Testis (tissue), 5 donors: ENCODE measurements at places on chromosomes 16 and 17. TPM values are rescaled to one million over a fixed set of nuclear protein-coding genes. Genes with fewer than 3 reads are reported as not detected.

The BRICD5 gene
- 25.1 TPM for polyA plus RNA-seq

The CBX4 gene
- 11.5 TPM for polyA plus RNA-seq

The KIFC3 gene
- 105 TPM for polyA plus RNA-seq

The CCR7 gene
- 1.5 TPM for polyA plus RNA-seq

The HID1 gene
- 18.6 TPM for polyA plus RNA-seq

The PRSS53 gene
- polyA plus RNA-seq: 1.1 TPM

The OR3A2 gene
- 5.3 TPM for polyA plus RNA-seq

The CLCN7 gene
- 79.6 TPM for polyA plus RNA-seq

The ABCC6 gene
- 1.5 TPM for polyA plus RNA-seq

The AHSP gene
- polyA plus RNA-seq: 5.6 TPM

The SIRT7 gene
- polyA plus RNA-seq: 34.1 TPM

The MAPK8IP3 gene
- polyA plus RNA-seq: 52.7 TPM

The OR2C1 gene
- polyA plus RNA-seq: 0.30 TPM
